ENCODE measurements at places on chromosomes 16 and 17.

DNA sequence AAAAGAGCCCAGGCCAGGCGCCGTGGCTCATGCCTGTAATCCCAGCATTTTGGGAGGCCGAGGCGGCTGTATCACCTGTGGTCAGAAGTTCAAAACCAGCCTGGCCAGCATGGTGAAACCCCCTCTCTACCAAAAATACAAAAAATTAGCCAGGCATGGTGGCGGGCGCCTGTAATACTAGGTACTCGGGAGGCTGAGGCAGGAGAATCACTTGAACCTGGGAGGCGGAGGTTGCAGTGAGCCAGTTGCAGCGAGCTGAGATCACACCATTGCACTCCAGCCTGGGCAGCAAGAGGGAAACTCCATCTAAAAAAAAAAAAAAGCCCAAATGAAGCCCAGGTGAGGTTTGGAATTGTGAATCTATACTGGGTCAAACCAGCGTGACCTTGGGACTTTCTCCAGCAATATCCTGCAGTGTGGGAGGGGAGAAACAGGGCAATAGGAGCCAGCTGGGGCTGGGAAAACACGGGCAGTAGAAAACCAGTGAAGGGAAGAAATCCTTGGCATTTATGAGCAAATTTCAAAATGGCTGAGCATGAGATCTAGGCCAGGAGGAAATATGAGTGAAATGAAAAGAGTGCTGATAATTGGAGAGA is 8.2 kb upstream of the DHX8 start:
- no peak for DNase-seq

DNA sequence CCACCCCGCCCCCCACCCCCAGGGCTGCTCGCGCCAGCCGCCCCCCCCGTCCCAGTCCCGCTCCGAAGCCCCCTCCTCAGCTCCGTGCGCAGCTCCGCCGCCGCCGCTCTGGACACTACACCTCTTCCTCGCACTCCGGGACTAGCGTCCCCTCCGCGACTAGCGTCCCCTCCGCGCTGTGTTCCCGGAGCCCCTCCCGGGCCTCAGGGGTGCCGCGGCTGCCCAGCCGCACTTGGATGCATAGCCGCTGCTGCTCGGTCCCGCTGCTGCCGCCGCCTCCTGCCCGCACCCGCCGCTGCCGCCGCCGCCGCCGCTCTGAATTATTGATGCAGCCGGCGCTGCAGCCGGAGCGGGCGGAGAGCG is at the start of gene CBLN1:
Gene CBLN1 (minus strand): TSS at position 359 of the 363 bp plus-strand sequence. CDS start 373 bp downstream, outside the sequence.
- no peak for DNase-seq

GRCh38 chr17:37671028-37671823 is 28.0 kb upstream of the DDX52 start:
- no peak for DNase-seq

GRCh38 chr16:11511328-11511727 is 75.4 kb downstream of the LITAF start:
- no peak for DNase-seq

DNA sequence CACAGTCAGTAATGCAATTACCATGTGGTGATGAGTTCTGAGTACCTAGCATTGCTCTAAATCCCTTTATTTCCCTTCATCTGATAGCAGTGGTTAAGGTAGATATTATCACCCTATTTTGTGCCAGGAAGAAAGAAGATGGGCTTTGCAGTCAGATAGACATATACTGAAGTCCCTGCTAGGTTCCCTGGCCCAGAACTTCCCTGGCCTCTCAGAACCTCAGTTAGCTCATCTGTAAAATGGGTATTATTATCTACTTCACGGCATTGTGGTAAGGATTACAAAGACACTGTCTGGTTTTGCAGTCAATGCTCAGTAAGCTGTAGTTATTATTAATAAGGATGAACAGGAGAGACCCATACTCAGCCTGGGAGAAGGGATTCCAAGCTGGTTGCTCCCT is 4.6 kb upstream of the CRYBA1 start:
- no peak for DNase-seq

- no peak for DNase-seq
Observed at GRCh38 chr16:17177242-17177958, 293.4 kb downstream of the XYLT1 start.

GRCh38 chr16:65743558-65743957 is 621.7 kb upstream of the CDH11 start:
- no peak for DNase-seq

GRCh38 chr17:9959377-9959981 is 54.4 kb upstream of the RCVRN start:
- DNase-seq = no peak

DNA sequence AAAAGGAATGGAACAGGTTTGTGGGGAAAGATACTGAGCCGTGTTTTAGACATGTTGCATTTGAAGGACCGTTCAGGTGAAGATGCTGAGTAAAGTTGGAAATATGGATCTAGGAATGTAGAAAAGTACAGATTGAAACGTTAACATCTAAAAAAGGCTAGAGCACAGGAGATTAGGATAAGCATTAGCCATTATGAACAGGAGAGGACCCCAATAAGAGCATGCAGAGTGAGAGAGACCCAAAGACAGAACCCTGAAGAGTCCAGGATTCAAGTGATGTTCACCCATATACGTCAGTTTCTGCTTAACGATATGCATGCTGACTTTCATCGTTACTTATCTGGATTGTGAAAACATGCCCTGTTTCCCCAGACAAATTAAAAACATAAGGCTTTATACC is 140.5 kb downstream of the STX8 start:
- DNase-seq = no peak

DNA sequence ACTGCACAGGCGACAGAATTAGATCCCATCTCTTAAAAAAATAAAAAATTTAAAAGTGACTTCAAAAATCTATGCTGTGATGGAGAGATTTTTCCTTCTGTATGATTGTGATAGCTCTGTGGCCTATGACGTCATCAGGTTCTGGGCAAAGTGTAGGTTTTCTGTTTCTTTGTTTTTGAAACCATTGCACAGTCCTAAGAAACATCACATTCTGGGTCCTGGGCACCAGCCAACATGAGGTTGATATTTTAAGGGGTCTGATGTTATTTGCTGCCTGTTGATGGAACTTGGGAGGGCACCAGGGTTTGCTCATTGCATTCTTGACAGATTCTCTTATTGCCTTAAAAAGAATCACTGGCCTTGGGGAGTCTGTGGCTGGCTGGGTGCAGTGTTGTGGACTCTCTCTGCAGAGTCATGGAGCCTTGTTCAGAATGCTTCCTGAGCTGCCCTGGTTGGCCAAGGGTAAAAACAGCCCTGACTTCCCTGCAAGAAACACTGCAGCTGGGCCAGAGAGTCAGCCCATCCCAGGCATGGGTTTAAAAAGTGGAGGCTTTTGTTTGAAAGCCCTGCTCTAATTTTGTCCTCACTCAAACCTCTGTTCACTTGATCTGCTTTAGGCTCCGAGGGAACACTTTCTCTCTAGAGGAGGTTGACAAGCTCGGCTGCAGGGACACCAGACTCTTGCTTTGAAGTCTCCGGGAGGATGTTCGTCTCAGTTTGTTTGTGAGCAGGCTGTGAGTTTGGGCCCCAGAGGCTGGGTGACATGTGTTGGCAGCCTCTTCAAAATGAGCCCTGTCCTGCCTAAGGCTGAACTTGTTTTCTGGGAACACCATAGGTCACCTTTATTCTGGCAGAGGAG is 10.5 kb upstream of the CYLD start:
- no peak for DNase-seq

All from stimulated activated CD8-positive, alpha-beta memory T cell treated with anti-CD3 and anti-CD28 coated beads, Interleukin-7, amount 100 ng/mL, for 1 hour (primary cell).